ENCODE measurements at places on chromosomes 7 and 10.

- DNase-seq, result no peak
These were observed 1.8 kb upstream of the SP8 start for GRCh38 chr7:20788420-20788990.

- no peak for DNase-seq
These were observed 20.3 kb upstream of the PAX2 start for GRCh38 chr10:100725071-100725471.

GRCh38 chr10:34207343-34207742 lies 607.8 kb downstream of the PARD3 start:
- DNase-seq, result no peak

DNA sequence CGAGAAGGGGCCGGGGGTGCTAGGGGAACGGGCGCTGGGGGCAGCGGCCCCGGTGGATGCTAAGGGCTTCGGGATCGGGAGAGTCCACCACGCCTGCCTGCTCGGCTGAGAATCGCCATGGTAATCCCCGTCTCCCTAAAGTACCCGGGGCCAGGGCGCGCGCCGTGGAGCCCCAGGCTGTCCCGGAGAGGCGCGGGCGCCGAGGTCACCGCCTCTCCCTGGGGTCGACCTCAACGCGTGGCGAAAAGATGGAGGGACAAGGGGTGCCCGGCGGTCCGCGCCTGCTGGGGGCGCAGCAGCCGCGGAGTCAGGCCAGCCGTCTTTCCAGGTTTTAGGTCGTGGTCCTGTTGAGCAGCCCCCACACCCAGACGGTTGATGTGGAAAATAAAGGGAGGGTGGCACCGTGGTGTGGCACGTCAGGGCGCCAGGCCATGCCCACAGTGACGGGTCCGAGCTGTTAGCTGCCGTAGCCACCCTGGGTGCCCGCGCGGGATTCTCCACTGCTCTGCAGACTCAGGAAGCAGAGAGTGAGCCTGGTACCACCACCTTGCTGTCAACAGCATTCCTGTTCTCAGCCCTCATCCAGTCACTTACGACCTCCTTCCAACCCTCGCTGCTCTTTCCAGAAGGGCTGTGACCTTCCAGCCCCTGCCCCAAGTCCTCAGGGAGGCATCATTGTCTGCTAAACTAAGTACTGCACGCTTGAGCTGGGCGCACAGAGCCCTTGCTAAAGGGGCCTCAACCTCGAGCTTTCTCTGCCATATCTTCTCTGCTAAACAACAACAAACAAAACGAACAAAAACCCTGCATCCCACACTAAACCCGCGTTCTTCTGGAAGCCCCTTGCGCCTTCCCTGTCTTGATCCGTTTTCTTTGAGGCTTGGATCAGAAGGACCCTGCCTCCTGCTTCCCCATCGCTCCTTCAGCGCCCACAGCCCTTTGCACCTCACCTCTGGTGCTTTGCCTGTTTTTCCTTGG lies 666 bp downstream of the SMKR1 start:
- DNase-seq, result no peak

DNA sequence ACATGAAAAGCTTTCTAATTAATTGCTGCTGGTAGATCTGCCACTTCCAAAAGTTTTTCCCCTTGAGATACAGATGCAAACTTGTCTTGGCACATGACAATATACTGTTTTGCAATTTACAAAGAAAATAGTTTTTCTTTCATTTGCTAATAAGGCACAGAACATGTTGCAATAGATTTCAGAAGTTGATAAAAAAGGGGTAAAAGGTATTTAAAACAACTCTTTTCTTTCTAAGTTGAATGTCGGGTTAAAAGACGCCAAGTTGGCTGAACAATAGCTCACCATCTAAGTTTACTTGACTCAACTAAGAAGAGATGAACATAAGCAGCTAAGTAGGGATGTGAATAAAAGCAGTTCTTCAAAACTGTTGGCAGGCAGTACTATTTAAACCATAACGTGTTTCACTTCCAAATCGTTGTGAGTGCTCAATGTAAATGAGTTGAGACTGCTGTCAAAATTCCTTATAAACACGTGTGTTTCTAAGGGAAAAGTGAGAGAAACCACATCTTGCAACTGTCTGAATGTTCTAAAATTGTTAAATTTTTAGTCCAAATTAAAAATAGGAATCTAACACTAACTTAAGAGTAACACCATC lies 14.5 kb upstream of the THSD7A start:
- no peak for DNase-seq

- DNase-seq, result no peak
These were observed 33.0 kb downstream of the PLEKHA1 start for GRCh38 chr10:122407375-122408125.

- no peak for DNase-seq
These were observed 7.9 kb downstream of the ADGRA1 start for GRCh38 chr10:133095586-133095985.

DNA sequence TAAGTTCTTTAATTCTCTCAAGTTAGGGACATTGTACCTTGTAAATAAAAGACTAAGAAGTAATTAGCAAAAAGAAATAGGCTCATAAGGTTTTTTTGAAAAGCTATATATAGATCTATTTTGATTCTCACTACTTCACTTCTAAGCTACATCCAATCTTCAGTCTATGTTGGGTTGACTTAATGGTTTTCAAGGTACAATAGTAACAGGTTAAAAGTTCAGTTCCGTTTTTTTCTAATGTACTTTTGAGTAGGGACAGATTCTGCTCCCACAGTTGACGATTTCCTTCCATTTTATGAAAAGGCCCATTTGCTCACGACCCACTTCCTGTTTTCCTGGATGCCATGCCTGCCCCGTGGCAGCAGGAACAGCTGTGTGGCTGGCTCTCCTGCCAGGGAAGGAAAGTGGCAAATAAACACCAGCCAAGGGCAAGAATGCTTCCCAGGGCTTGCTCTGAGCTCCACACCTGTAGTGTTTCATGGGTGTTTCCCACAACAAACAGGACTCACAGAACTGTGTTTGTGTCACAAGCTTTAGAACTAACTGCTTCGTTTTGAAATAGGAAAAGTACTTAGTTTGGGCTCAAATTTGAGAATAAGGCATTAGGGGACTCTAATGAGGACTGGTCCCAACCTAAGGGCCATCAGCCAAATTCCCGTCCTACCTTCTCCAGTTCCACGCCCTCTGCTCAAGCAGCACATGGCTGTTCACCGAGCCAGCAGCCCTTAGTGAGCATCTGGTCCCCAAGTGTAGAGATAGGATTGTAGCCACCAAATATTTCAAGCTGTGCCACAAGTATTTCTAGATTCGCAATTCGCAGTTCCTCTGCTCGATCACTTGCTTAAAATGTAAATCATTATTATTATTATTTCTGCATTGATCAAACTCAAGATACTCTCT lies 240.7 kb downstream of the COBL start:
- DNase-seq, result no peak

DNA sequence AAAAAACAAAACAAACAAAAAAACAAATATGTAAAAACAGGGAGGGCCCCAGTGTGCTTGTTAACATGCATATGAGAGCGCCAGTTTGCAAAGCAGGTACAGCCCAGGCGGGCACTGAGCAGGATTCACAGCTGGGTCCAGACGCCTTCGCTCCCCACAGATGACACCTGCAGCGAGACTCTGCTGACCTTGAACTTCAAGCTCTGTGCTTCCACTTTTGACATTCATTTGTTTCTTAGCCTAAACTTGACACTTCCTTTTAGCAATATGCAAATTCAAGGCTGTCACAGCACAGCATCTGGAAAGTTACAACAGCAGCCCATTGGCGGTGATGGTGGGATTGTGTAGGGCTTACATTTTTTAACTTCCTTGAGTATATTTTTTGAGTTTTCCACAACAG lies 88.8 kb upstream of the TNS3 start:
- no peak for DNase-seq

- no peak for DNase-seq
These were observed 49.0 kb downstream of the HTRA1 start for GRCh38 chr10:122510326-122510725.

DNA sequence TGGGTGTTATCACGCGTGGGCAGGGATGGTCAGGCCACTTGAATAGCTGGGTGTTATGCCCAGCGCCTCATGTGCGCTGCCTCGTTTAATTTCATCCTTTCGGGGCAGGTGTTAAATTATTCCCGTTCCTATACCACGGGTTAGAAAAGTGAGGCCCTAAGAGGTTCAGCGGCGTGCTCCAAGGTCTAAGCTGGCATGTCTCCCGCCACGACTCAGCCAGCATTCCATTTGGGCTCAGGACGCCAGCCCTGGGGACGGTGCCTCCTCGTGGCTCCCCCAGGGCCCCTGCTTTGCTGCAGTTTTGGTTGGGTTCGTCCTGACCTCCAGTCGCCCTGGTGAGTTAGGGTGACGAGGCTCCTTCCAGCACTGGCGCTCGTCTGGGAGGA lies 124.5 kb downstream of the TRRAP start:
- no peak for DNase-seq

DNA sequence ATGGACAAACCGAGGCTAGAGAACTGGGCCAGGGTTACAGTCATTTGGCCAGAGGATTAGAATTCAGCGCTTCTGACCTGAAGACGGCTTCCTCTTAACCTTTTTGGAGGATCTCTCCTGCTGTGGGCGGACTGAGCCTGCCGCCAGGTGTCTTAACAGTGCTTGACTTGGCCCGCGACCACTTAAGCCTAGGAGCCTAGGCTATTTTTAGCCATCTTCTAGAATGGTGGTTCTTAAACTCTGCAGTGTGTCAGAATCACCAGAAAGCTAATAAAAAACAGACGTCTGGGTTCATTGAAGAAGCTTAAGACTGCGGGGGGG lies 722 bp downstream of the MDH2 start:
- DNase-seq, result peak; percentile 7

- DNase-seq, result no peak
These were observed 82.2 kb downstream of the SEMA3D start for GRCh38 chr7:85104432-85105205.

DNA sequence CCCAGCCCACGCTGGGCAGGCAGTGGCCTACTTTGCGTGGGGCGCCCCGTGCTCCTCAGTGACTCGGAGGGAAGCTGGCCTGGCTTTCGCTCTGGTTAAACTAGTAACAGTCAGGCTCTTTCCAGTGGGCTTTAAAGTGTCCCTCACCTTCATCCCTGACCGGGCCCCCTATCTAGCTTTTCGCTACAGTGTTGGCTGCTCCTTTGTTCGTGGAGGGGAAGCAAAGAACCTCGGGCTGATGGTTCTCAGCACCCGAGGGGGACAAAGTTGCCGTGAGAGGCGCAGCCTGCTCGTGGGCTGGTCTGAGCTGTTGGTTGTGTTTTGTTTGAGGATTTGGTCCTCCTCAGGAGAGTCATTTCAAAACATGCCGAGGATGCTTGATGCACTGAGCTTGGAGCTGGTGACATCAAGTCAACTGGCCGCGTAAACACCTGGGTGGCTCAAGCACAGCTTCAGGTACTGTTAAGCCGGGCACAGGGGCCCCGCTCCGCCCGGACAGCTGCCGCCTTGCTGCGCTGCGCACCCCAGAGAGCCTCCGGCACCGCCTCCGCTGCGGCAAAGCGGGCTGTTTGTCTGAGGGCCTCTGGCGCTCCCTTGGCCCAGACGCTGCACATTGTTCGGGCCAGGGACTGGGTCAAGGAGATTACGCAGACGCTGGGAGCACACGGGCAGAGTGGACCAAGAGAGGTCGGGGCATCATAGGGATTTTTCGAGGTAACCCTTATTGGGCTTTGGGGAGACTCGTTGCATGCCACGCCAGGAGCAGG lies 1.6 kb downstream of the DLX6 start:
- DNase-seq, result no peak

- peak; percentile 75 for DNase-seq
These were observed 29.7 kb downstream of the OAT start for GRCh38 chr10:124388823-124389612.

DNA sequence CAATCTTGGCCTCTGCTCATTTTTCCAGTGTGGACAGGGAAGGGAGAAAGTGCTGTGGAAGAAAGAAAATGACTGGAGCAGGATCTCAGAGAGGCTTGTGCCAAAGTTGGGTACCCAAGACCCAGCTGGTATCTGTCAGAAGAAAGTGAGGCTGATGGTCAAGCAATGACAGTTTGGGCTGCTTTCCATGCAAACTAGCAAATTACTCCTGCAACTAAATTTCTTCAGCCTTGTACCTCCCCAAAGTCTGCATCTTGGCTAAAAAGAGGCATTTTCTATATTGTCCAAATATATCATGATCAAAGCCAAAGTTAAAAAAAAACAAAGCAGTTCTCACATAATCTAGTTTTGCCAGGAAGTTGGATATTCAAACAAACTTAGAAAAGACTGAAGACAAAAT lies 208.5 kb upstream of the FRMD4A start:
- no peak for DNase-seq

- DNase-seq, result no peak
These were observed 47.0 kb upstream of the RPA3 start for GRCh38 chr7:7765422-7765821.

GRCh38 chr7:55117286-55117685 lies 98.5 kb downstream of the EGFR start:
- no peak for DNase-seq

GRCh38 chr10:46553238-46554049 lies 3.0 kb downstream of the GPRIN2 start:
- DNase-seq, result no peak

GRCh38 chr10:103552856-103553742 lies 59.6 kb downstream of the NEURL1 start:
- no peak for DNase-seq

DNA sequence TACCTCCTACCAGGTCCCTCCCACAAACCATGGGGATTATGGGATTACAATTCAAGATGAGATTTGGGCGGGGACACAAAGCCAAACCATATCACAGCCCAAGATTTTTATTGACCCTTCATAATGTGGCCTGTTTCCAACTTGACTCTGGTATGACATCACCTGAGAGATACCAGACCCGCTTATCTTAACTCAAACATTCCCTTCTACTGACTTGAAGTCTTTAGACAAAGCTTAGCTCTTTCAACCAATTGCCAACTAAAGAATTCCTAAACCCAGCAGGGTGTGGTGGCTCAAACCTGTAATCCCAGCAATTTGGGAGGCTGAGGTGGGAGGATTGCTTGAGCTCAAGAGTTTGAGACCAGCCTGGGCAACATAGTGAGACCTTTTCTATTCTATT lies 67.9 kb downstream of the CLRN3 start:
- no peak for DNase-seq

GRCh38 chr10:98509745-98510144 lies 63.0 kb upstream of the HPS1 start:
- DNase-seq, result no peak

GRCh38 chr10:129027906-129028305 lies 439.1 kb upstream of the MGMT start:
- no peak for DNase-seq

DNA sequence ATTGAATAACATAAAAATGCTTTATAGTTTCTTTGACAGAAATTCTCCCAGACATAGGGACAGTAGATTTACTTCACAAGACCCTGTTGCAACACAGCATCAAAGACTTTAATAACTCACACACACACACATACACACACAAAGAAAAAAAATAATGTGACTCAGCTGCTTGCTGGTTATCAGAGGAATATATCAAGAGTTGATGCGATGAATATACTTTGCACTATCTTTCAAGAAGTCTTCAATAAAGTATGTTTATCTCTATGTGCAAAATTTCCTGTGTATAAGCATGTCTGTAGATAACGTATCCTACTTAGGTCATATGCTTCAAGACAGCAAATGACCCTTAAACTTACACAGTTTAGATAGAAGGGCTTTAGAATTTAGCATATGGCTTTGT lies 243.1 kb downstream of the ARL4A start:
- no peak for DNase-seq
